ENCODE measurements at places on chromosomes 4 and X.
A peak's percentile ranks its signal among the peaks of the same experiment; 100 is the strongest.

- DNase-seq = no peak
Observed at GRCh38 chrX:28311466-28311865, 275.8 kb upstream of the IL1RAPL1 start.

DNA sequence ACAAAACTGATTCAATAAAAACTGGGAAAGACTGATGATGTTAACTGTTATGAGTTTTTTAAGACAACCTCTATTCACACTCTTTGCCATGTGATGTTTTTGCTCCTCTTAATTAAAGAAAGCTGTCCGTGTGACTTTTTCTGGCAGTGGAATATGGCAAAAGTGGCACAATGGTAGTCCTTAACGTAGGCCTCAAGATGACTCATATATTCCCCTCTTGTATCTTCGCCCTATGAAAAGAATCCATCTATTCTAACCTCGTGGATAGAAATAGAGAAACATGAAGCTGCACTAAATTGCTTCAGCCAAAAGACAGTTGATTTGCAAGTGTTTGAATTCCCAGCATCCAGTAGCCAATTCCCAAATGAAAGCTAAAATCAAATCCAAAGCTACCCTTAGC is 603.8 kb upstream of the PCDH7 start:
- no peak for DNase-seq

- no peak for DNase-seq
Observed at GRCh38 chrX:112266136-112266535, 183.6 kb upstream of the TRPC5 start.

- DNase-seq = no peak
Observed at GRCh38 chrX:3788494-3789233, 75.2 kb upstream of the PRKX start.

DNA sequence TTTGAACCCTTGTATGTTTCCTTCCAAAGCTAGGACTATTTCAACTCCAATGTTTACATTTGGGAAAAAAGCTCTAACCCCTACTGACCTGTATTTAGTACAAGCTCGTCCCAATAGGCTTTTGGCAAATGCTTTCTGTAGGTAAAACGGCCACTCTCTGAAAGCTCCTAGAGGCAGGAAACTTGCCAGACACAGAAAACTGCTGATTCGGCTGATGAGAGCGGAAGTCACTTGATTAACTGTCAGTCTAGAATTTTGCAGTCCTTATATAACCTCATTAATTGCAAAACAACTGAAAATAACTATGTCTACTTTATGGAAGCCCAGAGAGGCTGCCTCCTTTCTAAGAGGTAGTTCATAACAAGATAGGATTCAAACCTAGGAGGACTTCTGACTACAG is 108.1 kb downstream of the TSPAN7 start:
- no peak for DNase-seq

GRCh38 chr4:174746710-174747109 is 82.3 kb downstream of the GLRA3 start:
- no peak for DNase-seq

DNA sequence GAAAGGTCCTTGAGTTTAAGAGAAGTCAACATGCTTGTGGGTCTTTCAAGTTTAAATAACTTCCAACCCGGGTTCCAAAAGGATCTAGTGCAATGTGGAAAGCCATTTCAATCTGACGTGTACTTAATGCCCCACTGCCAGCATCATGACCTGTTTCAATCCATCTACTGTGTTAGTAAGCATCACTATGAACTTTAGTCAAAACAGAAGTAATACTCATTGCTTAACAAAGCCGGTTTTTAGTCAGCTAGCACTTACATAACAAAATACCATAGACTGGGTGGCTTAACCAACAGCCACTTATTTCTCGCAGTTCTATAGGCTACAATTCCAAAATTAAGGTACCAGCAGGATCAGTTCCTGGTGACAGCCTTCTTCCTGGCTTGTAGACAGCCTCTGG is 677.5 kb downstream of the DMD start:
- no peak for DNase-seq

- no peak for DNase-seq
Observed at GRCh38 chrX:10017872-10018271, 50.7 kb downstream of the CLDN34 start.

DNA sequence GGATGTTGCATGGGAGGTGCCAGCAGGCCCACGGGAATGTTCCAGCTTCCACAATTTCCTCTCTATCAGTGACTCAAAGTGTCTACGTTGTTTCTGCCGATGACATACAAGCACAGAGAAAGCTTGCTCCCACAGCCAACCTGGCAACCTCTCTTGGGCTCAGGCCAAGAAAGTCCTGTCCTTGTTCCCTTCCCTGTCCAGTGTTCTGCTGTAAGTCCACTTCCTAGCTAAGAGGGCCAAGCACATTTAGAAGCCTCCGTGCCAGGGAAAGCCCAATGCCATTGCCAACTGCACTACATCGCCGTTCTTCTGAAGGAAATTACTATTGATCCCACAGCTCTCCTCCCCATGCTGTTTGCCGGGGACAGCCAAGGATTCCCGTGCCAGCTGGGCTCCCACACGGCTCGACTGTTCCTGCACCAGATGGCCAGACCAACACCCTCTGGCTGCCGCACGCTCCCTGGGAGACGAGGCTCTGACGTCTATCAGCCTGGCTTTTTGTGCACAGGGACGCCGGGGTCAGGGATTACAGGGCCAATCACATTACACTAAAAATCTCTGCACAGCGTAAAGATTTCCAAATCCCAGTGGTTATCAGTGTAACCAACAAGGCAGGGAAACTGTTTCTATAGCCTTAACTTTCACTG is 284.0 kb downstream of the BCOR start:
- DNase-seq = peak; percentile 66

DNA sequence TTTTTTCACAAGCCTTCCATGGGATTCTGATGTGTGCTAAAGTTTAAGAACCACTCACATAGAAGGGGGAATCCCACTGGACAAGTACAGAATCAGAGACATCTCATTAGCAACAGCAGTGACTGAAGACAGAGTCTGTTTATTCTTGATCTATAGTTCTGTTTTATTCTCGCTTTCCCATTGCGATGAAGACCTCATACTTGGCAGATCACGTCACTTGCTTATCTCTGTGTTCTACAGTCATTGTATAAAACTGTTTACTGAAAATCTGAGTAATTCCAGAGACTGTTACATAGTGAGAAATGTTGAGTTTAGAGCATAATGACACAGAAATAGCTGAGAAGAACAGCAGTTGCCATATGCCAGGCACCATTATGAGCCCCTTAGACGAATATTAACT is 185.5 kb downstream of the PTTG2 start:
- no peak for DNase-seq

DNA sequence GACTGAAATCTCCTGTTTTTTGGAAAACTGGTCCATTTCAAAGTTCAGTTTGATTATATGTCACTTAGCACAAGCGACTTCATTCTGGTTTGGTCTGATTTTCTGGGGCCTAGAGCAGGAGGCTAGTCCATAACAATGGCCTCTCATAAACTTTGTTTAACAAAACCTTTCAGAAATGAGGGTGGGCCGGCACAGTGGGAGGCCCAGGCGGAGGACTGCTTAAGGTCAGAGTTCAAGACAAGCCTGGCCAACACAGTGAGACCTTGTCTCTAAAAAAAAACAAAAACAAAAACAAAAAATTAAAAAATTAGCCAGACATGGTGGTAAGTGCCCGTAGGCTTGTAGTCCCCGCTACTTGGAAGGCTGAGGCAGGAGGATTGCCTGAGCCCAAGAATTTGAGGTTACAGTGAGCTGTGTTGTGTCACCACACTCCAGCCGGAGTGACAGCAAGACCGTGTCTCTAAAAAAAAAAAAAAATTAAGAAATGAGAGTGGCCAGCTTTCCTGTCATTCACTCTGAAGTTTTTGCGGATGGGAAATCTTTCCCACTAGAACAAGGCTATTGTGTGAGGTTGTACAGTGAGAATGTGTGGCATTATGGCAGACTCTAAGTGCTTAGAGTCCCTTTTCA is 1.2 kb upstream of the PLAC8 start:
- no peak for DNase-seq

GRCh38 chr4:124202099-124202498 is 510.4 kb downstream of the ANKRD50 start:
- no peak for DNase-seq

- no peak for DNase-seq
Observed at GRCh38 chrX:23883737-23884354, 23.9 kb downstream of the APOO start.

GRCh38 chr4:88825931-88826330 is 128.3 kb upstream of the NAP1L5 start:
- no peak for DNase-seq

- no peak for DNase-seq
Observed at GRCh38 chr4:22220965-22221364, 272.4 kb upstream of the KCNIP4 start.

DNA sequence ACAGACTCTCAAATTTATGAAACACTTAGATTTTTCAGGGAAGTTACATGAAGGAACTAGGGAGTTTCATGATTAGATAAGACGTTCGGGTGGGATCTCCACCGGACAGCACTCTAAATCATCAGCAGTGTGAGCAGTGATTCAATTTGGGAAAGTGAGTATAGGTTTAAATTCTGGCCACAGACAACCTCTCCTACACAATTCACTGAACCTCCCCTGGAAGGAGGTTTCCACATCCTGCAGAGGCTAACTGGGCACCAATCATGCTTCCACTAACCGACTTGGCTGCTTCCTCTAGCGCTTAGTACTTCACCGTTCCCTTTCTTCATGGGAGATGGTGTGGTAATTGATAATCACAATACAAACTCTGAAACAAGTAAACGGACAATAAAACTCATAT is 5.6 kb downstream of the CXCL9 start:
- DNase-seq = no peak

- no peak for DNase-seq
Observed at GRCh38 chr4:110128029-110128428, 70.4 kb downstream of the ELOVL6 start.
